Activated CD8-positive, alpha-beta memory T cell treated with anti-CD3 and anti-CD28 coated beads for 48 hours (primary cell): ENCODE measurements at places on chromosomes 12 and 14.

GRCh38 chr14:80304125-80304766 lies 92.9 kb upstream of the DIO2 start:
- no peak for DNase-seq

DNA sequence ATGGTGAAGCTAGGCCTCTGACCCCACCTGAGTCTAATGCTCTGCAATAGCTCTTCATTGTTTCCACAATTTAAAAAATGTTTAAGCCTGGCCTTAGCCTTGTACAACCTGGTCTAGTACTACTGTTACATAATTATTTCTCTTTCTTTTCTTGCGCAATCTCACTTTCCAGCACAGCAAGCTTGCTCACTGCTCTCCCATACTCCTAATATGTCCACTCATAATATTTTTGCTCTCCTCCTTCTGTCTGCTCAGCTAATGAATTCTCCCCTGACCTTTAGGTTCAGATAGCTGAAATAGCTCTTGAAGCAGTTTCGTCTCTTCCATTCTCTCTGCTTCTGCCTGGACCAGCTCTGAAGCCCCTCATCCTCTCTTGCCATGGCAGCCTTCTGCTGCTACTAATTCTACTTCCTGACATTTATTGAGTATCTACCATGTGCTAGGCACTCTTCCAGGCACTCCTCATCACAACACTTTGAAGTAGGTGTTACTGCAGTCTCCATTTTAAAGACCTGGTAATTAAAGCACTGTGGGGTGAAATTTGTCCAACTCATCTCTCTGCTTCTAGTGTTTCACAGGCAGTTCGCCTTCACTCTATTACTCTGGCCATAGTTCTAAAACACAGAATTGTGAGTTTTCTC lies 2.8 kb upstream of the SLC48A1 start:
- DNase-seq: no peak

DNA sequence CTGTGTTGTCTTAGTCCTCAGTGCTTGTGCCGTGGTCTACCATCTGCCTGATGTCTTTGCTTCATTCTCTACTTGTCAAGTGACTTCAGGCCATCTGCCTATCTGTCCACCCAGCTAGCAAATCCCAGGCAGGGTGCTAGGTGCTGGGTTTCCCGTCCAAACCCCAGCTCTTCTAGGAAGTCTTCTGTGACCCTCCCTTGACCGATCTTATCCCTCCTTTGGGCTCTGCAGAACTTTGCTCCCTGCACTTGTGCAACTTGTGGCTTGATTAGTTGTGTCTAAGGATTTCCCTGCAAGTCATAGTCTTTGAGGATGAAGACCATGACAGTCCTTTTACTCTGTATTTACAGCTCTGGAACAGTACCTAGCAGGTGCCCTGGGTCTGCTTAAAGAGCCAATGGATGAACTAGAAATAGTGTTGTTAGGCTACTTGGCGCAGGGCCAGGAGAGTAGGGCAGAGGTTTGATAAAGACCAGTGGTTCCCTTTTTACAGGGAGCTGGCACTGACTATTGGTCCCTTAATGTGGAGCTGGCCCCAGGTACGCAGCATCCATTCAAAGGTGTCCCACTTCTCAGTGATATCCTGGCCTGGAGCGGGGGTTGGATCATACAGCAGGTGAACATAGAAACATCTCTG lies 60.1 kb downstream of the ADCK1 start:
- DNase-seq: no peak

- DNase-seq: no peak
Observed at GRCh38 chr14:59728304-59728703, 142.3 kb downstream of the RTN1 start.

- no peak for DNase-seq
Observed at GRCh38 chr12:110972866-110973265, 52.5 kb upstream of the MYL2 start.

DNA sequence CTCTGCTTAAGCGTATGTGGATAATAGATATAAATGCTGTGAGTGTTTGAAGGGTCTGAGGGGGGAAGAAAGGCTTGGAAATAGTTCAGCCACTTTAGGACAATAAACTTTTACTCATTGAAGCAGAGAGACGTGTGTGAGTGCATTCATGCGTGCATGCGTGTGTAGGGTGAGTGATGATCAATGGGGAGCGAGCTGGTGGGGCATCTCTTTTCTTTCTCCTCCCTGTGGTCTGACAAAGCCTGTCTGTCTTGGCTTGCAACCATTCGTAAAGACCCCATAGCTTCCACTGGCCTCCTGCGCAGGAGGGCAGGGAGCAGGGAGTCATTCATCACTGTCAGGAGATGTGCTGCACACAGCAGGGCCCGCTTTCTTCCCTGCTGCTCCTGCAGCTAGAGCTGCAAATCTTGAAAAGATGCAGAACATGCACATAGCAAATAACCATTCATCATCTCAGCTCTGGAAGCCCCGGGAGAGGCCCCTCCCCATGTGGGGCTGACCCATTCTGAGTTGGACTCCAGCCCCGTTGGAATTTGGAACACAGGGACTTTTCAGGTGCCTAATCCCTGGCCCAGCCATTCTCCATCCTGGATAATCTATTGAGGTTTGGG lies 223.2 kb downstream of the PPM1H start:
- DNase-seq: no peak

- no peak for DNase-seq
Observed at GRCh38 chr12:2431810-2432209, 363.0 kb upstream of the FKBP4 start.

DNA sequence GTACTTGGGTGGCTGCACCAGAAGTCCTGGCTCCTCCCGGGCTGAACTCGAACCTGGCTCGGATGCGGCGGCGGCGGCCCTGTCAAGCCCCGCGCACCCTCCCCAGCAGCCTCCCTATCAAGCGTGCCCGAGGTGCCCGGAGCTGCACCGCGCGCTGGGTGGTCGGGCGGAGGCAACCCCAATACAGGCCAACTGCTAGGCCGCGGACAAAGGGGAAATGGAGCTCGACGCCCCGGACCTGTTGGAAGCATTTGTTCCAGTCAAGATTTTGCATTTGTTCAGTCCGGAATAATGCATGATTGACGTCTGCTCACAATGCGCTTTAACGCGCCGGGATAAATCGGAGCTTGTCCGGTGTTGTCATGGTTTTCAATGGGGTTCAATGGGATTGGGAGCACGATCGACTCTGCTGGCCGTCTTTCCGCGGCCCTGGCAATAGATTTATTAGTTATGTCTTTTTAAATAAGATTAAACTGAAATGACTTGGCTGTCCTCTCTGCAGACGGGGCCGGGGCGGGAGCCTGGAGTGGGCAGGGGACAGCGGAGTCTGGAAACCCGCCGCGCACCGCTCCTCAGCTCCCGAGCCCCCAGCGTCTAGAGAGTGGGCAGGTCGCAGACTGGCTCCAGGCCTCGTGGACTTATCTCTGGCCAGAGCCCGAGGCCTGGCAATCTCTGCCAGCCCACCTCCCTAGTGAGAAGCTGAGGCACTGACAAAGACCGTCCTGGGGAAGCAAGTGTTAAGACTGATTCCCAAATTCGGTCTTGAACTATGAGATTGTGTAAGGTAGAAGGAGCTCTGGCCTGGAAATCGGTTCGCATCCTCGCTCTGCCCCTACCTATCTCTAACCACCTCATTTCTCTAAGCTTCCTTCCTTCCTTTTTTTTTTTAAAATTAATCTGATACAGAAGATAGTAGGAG lies 1.7 kb upstream of the NKX2-8 start:
- no peak for DNase-seq

DNA sequence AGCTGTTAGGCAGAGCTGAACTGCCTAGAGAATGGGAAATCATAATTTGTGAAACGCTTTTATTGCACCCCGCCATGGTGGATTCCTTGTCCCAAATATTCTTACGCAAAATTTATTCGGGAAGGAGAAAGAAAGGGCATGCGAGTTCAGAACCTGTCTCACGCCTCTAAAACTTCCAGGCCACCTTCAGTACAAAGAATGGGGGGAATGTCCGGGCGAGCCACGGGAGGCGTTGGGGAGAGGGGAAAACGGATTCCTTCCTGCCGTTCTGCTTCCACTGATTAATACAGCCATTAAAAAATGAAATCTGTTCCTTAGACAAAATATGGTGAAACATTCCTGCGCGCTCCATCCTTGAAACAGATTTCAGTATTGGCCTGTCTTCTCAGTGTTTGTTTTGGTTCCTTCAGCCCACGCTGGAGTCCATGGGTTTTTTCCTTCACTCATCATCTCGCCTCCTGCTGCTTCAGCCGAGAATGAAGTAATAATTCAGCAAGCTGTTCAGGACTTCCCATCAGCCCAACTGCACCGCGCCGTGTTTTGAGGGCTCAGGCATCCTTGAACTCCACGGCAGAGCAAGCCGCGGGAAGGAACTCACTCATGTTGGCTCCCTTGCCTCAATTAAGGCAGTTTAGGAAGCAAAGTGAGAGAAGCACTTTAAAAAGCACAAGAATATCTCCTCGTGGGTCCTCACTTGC lies 47.7 kb upstream of the CDKN3 start:
- no peak for DNase-seq

DNA sequence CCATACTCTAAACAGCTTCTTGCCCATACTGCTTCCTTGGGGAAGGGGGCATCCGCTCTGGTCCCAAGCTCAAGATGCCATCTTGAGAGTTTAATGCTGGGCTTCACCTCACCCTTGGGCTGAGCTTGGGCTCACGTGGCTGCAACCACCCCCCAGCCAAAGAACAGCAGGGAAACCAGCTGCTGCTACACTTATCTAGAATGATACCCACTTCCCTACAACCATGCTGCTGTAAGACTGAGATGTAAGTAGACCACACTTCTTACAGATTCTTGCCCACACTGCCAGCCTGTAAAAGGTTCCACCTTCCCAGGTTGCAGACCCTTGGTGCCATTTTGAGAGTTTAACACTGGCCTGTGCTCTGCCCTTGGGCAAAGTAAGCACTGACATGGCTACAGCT lies 9.7 kb downstream of the CTSG start:
- no peak for DNase-seq

DNA sequence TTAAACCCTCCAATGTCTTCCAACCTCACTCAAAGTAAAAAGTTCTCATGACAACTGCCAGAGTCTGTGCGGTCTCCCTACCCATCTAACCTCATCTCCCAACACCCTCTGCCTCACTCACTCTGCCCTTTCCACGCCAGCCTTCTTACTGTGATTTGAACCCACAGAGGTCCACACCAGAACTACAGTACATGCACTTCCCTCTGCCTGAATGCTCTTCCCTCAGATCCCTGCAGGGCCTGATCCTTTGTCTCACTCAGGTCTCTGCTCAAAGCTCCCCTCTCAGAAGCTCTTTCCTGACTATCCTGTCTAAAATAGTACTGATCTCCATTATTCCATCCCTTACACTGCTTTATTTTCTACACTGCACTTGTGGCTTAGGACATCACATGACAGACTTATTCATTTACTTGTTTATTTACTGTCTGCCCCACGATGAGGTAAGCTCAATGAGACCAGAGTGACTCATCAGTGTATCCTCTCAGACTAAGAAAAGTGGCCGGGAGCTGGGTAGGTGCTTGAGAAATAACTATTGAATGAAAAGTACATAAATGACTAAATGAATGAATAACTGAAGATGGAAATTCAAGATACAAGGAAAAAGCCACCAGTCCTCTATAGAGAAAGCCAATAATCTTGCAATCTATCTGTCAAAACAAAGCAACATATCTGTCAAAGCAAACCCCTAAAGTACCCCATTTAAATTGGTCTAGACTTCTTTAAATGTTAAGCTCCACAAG lies 17.1 kb downstream of the POMT2 start:
- DNase-seq: no peak

DNA sequence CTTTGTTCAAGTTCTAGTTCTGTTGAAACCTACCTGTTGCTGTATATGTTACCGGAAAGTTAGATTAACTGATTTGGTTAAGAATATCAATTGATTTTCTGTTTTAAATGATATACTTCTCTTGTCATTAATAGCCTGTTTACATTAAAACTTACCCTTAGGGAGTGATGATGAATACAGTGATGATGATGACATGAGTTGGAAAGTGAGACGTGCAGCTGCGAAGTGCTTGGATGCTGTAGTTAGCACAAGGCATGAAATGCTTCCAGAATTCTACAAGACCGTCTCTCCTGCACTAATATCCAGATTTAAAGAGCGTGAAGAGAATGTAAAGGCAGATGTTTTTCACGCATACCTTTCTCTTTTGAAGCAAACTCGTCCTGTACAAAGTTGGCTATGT lies 33.0 kb downstream of the CAND1 start:
- DNase-seq: no peak

DNA sequence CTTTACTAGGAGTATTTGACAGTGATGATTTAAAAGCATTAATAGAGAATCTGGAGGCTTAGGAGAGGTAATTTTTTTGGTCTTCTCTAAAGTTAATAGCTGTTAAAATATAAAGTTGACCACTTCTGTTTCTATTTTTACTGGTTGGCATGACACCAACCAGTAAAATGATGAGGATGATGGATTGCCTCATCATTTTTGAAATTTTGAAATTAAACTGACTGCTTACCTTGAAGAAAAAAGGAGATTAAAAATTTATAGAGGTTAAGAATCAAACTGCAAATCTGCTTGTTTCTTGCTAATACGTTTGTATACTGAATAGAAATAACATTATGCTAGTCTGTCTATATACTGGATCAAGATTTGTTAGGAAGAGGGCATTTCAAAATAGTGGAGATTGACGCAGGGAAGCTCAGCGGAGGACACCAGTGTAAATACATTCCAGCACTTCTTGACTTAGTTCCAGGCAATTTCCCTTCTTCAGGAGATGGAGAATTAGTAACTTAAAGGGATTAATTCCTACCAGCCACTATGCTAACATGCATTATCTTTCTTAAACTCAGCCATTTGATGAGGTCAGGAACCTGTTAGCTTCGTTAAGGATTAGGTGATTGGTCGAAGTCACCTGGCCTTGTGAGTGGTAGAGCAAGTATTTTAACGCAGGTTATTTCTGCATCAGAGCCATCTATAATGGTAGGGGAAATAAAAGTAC lies 3.6 kb downstream of the EID3 start:
- DNase-seq: no peak

- DNase-seq: no peak
Observed at GRCh38 chr14:65482757-65483438, 70.4 kb downstream of the FUT8 start.

GRCh38 chr12:105025890-105026289 lies 39.8 kb downstream of the NOPCHAP1 start:
- no peak for DNase-seq

- no peak for DNase-seq
Observed at GRCh38 chr14:86532219-86532618, 1002.3 kb downstream of the FLRT2 start.

DNA sequence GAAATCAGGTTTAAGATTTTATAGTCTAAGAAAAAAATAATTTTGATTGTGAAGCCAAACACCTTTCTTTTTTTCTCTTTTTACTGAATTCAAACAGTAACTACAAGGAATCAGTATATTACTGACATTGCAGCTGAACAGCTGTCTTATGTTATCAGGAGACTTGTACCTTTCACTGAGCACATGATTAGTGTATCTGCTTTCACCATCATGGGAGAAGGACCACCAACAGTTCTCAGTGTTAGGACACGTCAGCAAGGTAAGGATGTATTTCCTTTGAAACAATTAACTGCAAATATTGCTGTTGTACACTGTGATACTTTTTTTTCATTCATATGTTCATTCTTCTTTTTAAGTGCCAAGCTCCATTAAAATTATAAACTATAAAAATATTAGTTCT lies 50.8 kb downstream of the PTPRQ start:
- DNase-seq: no peak
